Ammon's horn (tissue), 1 donor: ENCODE measurements at places on chromosomes 4 and X.

- DNase-seq, result no peak
These were observed 231.0 kb downstream of the SPOCK3 start for GRCh38 chr4:167003326-167003725.

GRCh38 chrX:132956421-132957210 is 1.8 kb downstream of the HS6ST2 start:
- DNase-seq, result no peak

GRCh38 chr4:118834960-118835569 is 861 bp downstream of the SEC24D start:
- peak; percentile 81 for DNase-seq

DNA sequence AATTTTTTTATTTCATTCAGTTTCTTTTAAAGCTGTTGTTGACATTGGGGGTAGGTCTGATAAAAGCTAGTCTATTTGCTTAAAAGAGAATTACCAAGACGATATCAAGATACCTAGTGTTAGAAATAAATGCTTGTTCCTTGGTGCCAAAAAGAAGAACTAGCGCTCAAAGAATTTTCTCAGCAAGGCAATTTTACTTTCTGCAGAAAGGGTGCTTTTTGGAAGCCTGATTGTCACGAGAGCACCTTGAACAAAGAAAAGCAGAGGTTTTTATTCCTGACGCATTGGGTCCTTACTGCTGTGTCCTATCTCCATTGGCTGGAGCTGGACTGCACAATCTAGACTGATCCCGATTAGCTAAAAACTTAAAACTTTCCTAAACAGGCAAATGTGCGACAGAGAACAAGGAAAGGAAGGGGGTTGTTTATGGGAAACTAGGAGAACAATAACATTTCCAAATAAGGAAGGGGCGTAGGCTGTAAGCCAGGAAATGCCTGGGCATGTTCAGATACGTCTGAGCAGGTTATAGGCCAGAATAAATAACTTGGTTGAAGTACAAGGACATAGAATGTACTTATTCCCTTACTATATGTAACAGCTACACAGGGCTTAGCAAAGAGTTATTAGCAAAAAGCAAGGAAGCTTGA is 50.3 kb upstream of the STPG2 start:
- no peak for DNase-seq

GRCh38 chr4:81427344-81427821 is 44.3 kb downstream of the RASGEF1B start:
- peak; percentile 26 for DNase-seq
